Stimulated activated CD4-positive, alpha-beta T cell treated with anti-CD3 and anti-CD28 coated beads, Interleukin-15, amount 100 ng/mL, for 1 hour (primary cell): ENCODE measurements at places on chromosomes 11 and 22.

DNA sequence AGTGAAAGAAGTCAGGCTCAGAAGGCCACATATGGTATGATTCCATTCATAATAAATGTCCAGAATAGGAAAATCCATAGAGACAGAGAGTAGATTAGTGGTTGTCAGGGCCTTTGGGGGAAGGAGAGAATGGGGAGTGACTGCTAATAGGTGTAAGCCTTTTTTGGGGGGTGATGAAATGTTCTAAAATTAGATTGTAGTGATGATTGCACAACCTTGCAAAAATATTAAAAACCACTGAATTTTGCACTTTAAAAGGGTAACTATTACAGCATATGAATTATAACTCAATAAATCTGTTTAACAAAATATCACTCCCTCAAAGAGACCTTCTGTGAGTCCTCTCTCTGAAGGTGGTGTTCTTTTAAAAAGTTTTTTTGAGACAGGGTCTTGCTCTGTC, 72.3 kb upstream of the GRK3 start:
- DNase-seq: no peak

DNA sequence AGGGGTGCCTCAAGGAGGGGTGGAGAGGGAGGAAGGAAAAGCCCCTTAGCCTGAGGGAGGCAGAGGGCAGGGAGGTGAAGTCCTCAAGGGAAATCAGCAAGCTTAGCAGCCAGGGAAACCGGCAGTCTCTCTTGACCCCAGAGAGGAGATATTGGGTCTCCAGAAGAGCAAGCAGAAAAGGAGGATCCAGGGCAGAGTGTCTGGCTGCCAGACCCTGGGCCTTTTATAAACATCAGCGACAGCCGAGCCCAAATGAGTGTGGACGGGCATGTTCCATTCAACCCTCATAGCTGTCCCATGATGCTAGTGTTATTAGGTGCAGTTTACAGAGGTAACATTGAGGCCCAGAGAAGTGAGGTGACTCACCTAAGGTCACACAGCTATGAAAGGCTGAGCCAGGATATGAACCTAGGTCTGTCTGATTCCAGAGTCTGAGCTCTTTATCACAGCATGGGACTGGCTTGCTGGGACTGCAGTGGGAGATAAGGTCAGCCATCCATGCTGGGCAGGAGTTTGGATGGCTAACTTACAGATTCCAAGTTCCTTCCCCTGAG, 9.3 kb downstream of the PRDM11 start:
- no peak for DNase-seq

- no peak for DNase-seq
Measured at GRCh38 chr11:130180491-130180890, 20.9 kb downstream of the ST14 start.

DNA sequence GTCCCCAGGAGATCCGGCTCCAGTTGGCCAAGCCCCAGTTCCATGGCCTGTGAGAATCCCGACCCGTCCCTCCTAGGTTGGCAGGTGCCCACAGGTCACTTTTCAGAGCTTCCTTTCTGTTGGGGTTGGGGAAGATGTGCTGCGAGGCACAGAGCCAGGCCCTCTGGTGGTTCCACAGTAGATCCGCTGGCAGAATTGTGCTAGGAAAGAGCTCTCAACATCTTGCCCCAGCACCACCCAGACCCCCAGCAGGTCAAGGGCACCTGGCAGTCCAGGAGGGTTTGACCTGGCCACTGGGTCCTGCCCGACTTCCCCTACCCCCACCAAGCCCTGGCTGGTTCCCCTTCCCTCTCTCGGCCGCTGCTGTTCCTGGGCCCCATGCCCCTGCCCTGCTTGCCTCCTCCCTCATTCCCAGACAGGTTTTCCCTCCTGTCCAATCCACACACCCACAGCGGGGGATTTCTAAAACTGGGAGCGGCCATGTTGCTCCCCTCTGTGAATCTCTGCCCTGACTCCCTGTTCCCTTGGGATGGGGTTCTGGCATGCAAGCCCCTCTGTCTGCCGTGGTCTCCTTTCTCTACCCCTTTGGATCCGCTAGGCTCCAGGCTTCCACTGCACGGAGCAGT, 26.2 kb upstream of the GCAT start:
- no peak for DNase-seq

DNA sequence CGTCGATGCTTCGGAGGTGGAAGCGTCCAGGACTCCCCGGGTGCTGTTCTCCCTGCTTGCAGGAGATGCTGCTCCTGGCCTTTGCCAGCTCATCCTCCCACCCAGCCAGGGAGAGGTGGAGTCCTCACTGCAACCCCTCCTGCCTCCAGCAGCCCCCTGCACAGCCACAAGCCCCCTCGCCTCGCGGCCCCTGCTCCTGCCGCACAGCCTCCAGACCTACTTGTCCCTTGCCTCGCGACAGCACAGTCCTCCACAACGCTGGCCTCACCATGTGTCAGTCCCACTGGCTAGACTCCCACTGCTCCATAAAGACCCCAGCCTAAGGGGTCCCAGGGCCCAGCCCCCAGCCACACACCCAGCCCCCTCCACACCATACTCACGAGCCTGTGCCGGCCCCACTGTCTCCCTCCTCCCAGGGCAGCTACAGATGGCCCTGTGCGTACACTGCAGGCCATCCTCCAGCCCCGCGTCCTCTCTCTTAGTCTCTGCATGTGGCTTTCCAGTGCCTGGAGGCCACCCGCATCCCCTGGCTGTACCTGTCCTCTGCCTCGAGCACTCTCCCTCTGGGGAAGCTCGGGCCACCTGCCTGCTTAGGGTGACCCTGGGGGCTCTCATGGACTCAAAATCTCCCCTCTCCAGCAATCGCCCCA, 91.5 kb downstream of the CELSR1 start:
- DNase-seq: no peak

- no peak for DNase-seq
Measured at GRCh38 chr11:85347291-85347690, 279.9 kb downstream of the DLG2 start.

DNA sequence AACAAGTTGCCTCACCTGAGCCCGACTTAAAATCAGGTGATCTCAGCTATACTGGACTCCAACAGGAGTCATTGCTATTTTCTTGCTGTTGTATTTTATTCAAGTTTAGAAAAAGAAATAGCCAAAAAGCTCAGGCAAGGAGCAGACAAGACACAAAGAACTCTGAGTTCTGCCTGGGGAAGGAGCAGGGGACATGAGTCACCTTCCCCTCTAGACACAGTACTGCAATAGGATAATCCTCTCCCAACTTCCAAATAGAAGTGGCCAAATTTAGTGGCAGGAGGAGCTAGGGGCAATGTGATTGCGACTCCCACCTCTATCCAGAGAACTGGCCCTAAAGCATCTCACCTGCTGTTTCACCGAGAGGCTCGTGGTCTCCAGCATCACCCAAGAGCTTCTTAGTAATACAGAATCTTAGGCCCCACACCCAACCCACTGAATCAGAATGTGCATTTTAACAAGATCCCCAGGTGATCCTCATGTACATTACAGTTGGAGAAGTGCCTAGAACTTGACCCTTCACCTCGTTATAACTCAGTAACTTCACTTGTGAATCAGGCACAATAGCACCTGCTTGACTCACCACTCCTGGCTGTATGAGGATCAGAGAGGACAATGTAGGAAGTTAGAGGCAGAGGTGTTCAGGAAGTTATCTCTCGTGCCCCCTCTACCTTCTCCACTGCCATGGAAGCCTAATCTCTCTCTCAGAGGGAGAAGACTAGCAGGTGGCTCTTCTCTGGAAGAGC, 56.8 kb upstream of the FBXO3 start:
- DNase-seq: no peak

GRCh38 chr11:111691176-111691575, 75.0 kb downstream of the PPP2R1B start:
- DNase-seq: no peak

DNA sequence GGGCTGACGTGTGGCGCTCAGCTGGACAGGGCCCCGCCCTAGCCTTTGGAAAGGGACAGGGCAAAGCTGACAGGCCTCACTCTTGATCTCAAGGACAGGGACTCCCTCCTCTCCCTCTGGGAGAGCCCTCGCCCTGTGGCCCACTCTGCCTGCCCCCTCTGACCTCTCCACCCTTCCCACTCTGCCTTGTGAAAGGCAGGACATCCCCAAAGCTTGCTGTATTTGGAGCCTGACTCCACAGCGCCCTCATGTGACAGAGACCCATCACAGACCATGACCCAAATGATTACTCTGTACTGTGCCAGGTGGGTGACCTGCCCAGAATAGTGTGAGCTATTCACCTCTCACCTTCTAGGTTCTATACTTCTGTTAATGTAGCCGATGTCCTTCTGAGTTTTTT, 18.8 kb downstream of the P2RY2 start:
- DNase-seq: no peak

GRCh38 chr11:31492320-31492913, 17.0 kb downstream of the IMMP1L start:
- no peak for DNase-seq

DNA sequence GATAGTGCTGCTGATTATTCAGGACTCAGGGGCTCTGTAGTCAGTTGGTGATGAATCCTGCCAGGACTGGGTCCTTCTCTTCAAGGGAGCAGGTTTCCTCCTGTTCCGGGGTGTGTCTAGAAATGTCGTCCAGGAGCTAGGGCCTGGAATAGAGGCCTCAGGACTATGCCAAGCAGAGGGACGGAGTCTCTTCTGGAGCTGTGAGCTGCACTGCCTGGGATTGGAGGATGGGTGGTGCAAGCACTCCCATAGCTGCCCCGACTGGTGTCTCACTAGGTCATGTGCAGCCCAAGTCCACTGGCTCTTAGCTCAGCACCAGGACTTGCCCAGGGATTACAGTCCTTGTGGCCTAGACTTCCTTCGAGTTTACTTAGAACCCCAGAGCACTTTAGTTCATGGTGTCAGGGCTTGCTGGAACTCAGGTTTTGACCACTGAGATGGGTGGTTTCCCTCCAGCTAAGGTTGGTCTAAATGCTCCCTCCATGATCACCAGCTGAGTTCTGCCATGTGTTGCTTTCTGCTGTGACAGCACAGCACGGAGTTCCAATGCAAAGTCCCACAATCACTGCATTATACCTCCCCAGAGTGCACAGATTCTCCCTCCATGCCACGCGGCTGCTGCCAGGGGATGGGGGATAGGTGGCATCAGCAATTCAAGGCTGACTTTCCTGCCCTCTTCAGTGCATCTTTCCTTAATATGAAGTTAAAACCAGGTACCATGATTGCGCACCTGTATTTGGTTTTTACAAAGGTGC, 42.6 kb upstream of the SHANK2 start:
- DNase-seq: no peak

DNA sequence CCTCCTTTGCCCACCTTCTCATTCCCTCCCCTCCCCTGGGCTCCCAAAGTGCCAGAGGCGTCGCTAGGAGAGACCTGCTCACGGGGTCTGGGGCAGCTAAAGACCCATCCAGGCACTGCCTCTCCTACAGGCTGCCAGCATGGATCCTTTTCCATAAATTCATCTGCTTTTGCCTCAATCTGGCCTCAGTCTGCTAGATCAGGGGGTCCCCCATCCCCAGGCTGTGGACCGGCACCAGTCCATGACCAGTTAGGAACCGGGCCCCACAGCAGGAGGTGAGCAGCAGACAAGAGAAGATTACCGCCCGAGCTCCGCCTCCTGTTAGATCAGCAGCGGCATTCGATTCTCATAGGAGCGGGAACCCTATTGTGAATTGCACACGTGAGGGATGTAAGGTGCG, 12.3 kb downstream of the LTO1 start:
- DNase-seq: no peak

DNA sequence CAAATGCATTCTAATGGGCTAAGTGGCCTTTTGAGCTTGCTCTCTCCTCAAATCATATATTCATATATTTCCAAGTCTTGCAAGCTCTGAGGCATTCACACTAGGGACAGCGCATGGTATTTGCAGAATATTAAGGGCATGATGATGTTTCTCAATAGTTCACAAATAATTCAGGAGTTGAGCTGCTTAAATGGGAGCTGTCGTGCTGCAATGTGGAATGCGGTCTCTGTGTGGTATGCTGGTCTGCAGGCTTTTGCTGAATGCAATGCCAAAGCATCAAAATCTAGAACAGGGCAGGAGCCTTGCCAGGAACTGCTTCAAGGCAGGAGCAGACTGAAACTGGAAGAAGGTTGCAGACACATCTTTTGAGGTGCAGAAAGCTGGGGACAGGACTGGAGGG, 1060.0 kb downstream of the TBC1D22A start:
- DNase-seq: no peak

DNA sequence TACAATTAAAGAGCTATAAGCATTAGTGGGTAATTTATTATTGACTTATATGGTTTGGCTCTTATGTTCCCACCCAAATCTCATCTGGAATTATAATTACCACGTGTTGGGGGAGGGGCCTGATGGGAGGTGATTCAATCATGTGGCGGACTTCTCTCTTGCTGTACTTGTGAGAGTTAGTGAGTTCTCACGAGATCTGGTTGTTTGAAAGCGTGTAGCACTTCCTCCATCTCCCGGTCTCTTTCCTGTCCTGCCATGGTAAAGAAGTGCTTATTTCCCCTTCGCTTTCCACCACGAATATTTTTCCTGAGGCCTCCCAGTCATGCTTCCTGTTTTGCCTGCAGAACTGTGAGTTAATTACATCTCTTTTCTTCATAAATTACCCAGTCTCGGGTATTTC, 28.1 kb upstream of the CHORDC1 start:
- DNase-seq: no peak

DNA sequence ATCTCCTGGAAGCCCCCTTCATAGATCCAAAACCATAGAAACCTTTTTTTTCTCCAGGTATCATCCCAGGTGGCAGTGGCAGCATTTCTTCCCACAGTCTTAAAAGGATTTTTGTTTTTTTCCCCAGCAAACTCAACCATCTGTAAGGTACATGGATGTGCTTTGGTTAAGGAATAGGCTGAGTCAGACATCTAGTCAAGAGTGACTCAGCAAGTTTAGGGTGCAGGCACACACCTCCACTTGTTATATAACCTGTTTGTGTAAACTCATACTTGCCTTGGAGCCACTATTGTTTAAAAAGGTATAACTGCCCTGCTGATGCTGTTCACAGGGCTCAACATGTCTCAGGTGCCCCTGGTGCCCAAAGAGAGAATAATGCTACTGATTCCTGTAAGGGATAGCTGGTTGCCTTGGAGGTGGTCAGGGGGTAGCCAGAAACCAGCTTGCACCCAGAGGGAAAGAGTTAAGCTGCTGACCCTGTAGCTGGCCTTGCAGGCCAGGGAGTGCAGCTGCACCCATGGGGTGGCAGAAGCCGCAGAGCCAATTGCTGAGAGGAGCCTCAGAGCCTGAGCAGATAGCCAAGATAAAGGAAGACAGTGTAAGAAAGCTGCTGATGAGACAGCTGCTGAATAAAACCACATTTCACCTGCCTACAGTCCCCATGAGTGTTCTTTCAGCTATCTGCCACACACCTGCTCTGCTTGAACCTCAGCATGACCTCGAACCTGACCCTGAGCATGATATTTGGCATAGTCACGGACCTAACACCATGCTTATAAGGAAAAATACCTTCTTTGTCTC, 1726.1 kb upstream of the RAG2 start:
- no peak for DNase-seq
